ENCODE measurements at places on chromosomes 13 and 19.

GRCh38 chr19:51780270-51780669 lies 14.7 kb upstream of the FPR3 start:
- H3K27me3 ChIP-seq, result peaks cover 23% of the 10 kb centered on the region
- H3K4me3 ChIP-seq, result no peak overlapping the region
- no peak for DNase-seq
- no peak overlapping the region for H3K27ac ChIP-seq
- H3K4me1 ChIP-seq, result peaks cover 4% of the 10 kb centered on the region

GRCh38 chr19:32404213-32404932 lies 1.2 kb upstream of the DPY19L3 start:
- peak overlapping the region; percentile 96 for H3K27ac ChIP-seq
- peak overlapping the region; percentile 85 for H3K4me3 ChIP-seq
- H3K36me3 ChIP-seq, result peaks cover 8% of the 10 kb centered on the region
- no peaks in the 10 kb centered on the region for H3K27me3 ChIP-seq
- peaks cover 38% of the 10 kb centered on the region for H3K4me1 ChIP-seq

- H3K27ac ChIP-seq, result no peak overlapping the region
- no peak overlapping the region for H3K4me3 ChIP-seq
- no peaks in the 10 kb centered on the region for H3K4me1 ChIP-seq
These were observed 8.0 kb upstream of the VN1R4 start for GRCh38 chr19:53275480-53275879.

DNA sequence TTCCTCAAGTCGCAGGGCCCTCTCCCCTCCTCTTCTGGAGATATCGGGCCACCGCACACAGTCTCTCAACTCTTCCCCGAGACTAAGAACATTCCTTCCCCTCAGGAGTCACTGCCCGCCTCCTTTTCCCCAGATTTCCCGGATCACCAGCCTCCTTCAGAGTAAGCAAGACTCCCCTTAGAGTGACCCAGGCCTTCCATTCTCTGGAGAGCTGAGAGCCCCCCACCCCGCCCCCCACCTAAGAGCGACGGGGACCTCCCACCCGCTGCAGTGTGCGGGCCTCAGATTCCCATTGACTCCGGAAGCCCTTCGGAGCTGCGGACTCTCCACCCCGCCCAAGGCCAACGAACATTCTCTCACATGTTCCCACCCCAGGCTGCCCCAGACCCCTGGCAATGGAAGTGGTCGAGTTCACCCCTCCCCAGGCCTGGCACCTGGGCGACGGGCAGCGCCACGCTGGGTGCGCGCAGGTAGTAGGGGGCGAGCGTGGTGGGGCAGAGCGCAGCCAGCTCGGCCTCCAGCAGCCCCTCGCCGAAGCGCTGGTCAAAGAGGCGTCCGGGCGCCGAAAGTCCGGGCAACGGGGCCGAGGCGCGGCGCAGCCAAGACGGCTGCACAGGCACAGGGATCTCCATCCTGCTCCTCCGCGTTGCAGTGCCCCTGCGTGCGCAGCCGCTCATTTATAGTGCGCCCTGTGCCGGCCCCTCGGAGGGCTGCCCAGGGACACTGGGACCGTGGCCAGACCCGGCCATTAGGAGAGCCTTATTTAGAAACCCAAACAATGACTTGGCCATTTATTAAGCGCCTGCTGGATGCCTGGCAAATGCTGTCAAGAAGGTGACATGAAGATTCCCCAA lies at the start of gene HSPB6:
Gene HSPB6 (minus strand): TSS at position 653 of the 854 bp plus-strand sequence. CDS start 21 bp downstream, at position 632.
- H3K4me3 ChIP-seq, result peak within 1 kb of the TSS; percentile 86
- peaks cover 8% of the 10 kb centered on the region for H3K36me3 ChIP-seq
- peaks cover 43% of the 10 kb centered on the region for H3K4me1 ChIP-seq
- H3K27me3 ChIP-seq, result no peaks in the 10 kb centered on the region
- no peak for DNase-seq
